SJCRH30 (cell line): ENCODE measurements at places on chromosomes 7 and 10. TPM values are rescaled to one million over a fixed set of nuclear protein-coding genes. Genes with fewer than 3 reads are reported as not detected.

GRCh38 chr7:149686011-149686410 lies 87.4 kb downstream of the ZNF467 start:
- no peak for DNase-seq

GRCh38 chr7:47830015-47830414 lies 118.3 kb downstream of the PKD1L1 start:
- DNase-seq, result peak; percentile 21

GRCh38 chr10:127945948-127946711 lies 39.2 kb downstream of the PTPRE start:
- DNase-seq, result no peak

- no peak for DNase-seq
Measured at GRCh38 chr7:98730326-98730725, 113.2 kb downstream of the NPTX2 start.

- DNase-seq, result no peak
Measured at GRCh38 chr10:93656155-93656554, 43.8 kb downstream of the PDE6C start.

- no peak for DNase-seq
Measured at GRCh38 chr10:69101451-69102095, 13.7 kb downstream of the SRGN start.

Gene PLEKHS1
- 6.1 and 7.3 TPM in 2 replicates for total RNA-seq

Gene SYCE1
- 0.16 TPM in 1 of 2 replicates, not detected in the other for total RNA-seq

DNA sequence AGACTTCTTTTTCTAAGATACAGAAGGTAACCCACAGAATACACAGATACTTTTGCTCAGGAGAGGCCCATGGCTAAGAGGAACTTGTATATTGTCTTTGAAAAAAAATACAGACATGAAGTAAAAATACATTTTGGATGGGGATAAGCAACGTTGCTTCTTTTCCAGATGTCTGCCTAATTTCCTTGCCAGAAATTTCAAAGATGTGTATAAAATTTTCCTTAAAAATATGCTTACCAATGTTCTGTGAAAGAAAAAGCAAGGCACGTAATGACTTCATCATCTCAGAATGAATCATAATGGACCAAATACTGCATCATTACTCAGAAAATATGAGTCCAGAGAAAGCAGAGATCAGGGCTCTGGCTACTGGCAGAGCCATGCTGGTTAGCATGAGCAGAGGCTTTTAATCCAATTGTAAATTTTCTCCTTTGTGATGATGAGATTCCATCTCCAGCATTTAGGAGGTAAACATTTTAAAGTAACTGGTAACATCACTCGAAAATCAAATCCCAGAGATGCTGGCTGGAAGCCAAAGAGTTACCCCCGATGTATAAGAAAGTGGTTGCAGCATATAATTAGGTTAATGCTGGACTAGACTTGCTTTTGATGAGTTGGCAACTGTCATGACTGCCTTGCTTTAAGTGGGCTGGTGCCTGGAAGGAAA lies 272.5 kb downstream of the SEMA3A start:
- DNase-seq, result peak; percentile 25

Gene RNF133
- not detected in 2 replicates for total RNA-seq

Gene ATRNL1
- 23.1 and 26.3 TPM in 2 replicates for total RNA-seq

Gene ENO4
- 0.08 TPM in 1 of 2 replicates, not detected in the other for total RNA-seq

Gene CDHR3
- total RNA-seq, result 0.91 and 1.5 TPM in 2 replicates

- peak; percentile 57 for DNase-seq
Measured at GRCh38 chr7:92421676-92422435, 25.4 kb upstream of the GATAD1 start.

DNA sequence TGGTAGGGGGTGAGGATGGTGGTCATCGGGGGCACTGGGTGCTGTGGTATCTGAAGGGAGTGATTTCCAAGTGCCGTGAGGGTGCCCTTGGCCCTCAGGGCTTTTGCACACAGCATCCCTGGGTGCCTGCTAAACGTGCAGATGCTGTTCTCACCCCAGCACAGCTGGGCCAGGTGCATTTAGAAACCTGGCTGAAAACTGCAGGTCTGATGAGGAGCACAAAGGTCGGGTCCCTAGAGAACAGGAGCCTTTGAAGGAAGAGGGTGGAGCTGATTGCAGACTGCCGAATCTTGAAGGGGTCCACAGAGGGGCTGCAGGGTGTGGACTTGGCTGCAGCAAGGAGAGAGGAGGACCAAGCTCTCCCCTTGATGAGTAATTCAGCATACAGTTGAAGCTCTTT lies 32.0 kb downstream of the ZMIZ1 start:
- no peak for DNase-seq

DNA sequence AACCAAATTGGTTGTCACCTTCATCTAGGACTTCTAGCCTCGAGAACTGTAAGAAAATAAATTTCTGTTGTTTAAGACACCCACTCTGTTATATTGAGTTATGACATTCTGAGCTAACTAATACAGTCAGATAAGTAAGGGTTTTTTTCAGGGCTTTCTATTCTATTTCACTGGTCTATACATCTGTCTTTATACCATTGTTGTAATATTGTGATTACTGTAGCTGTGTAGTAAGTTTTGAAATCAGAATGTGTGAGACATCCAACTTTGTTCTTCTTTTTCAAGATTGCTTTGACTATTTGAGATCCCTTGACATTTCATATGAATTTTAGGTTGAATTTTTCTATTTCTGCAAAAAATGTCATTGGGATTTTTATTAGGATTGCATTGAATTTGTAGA lies 7.5 kb downstream of the IFIT1 start:
- DNase-seq, result no peak

Gene POP7
- total RNA-seq, result 63.9 and 67.9 TPM in 2 replicates
